Stimulated activated CD4-positive, alpha-beta T cell treated with anti-CD3 and anti-CD28 coated beads, Interleukin-1b, Interleukin-23, amount 100 ng/mL, for 48 hours (primary cell): ENCODE measurements at places on chromosomes 2 and 18.

- DNase-seq = no peak
Measured at GRCh38 chr2:106963156-106963555, 77.2 kb upstream of the ST6GAL2 start.

DNA sequence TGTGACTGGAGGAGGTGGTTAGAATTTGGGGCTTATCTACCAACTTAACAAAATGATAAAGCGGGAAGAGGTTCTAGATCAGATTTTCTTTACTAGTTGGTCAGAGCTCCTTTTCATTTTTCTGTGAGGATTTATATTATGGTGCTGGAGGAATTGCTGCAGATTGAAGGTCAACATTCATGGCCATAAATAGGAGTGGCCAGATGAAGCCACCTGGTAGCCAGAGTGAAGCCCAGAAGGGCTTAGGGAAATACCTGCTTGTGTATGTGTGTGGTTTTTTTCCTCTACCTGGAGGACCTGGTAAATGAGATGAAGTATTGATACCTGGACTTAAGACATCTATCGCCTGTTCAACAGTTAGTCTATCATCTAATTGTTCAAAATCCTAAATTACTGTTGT, 122.9 kb upstream of the MSTN start:
- DNase-seq = no peak

DNA sequence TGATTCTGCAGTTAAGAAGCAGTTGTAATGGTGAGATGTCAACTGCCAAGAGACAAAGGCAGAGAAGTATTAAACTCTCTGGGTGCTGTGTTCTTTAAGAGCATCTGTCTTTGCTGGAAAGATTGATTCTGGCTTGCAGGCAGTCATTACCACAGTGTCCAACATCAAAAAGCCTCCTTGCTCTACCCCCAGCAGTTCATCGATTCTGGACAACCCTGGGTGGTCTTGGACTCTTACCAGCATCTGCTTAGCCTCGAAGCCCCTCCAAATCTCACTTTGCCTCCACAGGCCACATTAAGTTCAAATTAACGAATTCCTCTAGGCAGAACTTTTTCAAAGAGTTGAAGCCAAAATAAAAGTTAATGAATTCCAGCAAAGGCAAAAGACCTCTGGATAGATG, 1061.4 kb downstream of the TSN start:
- DNase-seq = no peak

GRCh38 chr18:61635901-61636528, 256.8 kb downstream of the RNF152 start:
- peak; percentile 39 for DNase-seq

DNA sequence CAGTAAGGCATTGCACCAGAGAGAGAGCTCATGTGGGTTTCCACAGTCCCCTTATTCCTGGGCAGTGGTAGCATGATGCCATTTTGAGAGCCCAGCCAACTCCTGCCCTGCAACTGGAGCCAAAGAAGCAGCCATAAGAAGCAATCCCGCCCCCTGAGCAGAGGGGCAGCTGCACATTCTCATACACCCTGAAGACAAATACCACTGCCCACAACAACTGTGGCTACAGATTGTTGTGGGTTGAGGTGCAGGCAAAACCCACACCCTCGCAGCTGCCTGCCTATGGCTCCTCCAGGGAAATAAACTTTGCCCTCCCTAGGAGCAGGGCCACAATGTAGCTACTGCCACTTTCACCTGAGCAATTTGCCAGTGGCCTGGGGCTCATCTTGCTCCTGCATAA, 219.4 kb upstream of the NRXN1 start:
- no peak for DNase-seq

DNA sequence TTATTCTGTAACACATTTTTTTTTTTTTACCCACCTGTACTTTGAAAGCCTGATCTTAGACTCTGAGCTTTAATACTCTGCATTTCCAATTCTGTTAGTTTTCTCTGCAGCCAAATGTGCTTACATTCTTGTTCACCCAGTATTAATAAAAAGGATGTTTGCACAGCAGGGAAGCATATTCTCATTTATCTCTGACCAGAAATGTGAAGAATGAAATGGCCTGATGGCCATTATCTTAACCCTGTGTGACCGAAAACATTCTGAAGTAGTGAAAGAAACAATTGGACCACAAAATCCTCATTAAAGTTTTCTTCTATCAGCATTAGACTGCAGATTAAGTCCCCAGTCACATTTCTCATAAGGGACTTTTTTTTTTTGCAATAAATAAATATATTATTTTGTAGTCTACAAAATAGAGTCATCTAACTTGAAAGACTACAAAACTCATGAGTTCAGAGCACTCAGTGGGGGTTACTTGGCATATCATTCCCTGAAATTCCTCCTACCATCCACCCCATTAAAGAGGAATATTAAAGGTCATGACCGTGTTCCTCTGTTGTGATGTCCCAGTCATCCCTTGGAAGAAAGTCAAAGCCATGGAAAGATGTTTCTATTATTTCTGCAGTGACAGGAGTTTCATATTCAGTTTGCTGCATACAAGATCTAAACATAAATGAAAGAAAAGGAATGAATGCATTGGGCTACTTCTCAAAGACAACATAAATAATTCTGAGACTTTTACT, 364.4 kb downstream of the RND3 start:
- DNase-seq = no peak

DNA sequence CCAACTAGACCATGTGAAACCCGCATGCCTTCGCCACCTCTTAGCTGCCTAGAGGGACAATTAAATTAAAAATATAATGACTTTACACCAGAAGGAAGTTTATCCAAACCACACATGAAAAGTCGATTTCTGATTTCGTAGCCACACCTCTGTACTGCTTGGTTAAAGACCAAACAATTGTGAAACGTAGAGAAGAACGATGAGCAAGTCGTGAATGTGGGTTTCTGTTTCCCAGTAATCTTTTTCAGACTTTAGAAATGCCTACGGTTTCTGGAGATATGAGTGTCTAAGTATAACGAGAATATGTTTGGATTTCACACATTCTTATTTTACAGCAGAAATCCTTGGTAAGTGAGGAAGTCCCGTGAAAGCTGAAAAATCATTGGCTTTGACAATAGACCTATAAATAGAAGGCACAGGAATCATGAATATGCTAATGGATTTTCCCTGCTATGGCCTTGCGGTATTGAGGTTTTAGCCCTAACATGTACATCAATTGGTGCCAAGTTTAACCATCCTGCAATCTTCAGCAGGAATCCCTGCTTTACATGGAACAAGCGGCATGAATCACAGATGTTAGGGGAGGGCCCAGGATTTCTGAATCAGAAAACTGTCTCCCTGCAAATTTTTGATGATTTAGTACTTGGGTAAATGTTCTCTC, 105.6 kb downstream of the TTC32 start:
- DNase-seq = no peak

GRCh38 chr18:4369705-4370104, 85.4 kb downstream of the DLGAP1 start:
- no peak for DNase-seq

DNA sequence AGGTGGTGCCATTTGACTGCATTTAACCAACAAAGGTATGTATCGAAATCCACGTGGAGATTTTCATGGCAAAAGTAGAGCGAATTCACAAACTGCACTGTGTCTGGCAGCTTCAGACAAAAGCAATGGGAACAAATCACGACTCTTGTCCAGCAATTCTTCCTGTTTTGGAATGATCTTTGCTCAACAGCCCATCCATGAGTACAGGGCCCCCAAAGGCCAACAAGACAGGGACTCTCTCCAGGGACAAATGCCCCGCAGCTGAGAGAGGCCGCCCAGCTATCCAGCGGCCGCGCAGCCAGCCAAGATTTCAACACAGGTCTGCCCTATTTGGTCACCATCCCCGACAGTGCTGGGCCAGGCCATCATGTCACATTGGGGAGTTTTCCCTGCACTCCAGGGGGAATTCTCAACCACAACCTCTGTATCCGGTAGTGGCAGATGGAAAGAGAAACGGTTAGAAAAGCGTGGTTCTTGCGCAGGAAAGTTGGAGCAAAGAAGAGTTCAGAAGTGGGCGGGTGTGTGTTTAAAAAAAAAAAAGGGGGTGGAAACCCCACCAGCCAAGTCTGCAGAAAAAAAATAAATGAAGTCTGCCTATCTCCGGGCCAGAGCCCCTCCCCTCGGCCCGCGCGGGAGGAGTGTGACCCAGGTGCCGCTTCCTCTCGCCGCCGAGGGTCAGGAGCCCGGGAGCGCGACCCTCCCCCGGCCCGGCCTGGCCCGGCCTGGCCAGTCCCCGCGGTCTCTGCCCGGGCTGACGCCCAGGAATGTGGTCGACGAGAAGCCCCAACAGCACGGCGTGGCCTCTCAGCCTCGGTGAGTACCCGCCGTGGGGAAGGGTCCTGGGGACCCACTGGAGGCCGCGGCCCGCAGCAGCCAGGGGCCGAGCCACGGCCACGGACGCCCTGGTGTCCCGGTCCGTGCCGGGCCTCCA, at the start of gene GYPC:
Gene GYPC, plus strand, starts transcription at position 659 of the 931 bp plus-strand sequence. Its CDS starts 106 bp downstream, at position 765.
- peak; percentile 53 for DNase-seq

DNA sequence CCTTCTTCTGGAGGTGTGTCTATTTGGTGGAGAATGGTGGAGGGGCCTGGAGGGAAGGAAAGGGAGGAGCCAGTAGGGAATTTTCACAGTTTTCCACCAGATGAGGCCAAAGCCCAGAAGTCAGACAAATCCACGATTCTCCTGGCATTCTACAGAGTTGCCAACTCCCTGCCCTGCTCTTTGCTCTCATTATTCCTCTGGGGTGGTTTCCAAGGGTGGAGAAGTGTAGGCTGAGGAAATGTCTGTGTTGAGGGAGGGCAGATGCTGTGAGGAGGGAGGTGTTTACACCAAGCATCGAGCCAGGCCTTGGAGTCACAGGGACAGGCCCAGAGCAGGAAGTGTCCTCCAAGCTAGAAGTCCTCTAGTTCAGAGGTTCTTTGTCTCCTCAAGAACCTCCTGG, 124.1 kb upstream of the LGALSL start:
- DNase-seq = no peak

- no peak for DNase-seq
Measured at GRCh38 chr18:55559739-55560138, 28.3 kb downstream of the TCF4 start.

DNA sequence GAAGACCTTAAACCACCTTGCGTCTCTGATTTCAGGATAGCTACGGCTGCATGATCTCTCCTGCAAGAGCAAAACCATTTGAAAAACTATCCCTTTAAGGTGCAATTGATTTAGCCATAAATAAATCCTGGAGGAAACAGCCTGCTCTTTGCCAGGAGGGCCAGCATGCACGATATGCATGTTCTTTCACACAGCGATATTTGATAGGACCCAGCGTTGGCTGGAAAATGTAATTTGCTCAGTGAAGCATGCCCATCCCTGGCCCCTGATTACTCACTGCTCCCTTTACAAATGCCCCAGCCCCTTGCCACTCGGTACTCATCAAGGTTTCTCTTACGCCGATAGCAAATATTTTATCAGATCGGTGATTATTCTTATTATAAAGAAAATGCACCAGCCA, 315.4 kb downstream of the CDH2 start:
- DNase-seq = no peak

GRCh38 chr2:2586068-2586776, 255.1 kb upstream of the MYT1L start:
- no peak for DNase-seq

DNA sequence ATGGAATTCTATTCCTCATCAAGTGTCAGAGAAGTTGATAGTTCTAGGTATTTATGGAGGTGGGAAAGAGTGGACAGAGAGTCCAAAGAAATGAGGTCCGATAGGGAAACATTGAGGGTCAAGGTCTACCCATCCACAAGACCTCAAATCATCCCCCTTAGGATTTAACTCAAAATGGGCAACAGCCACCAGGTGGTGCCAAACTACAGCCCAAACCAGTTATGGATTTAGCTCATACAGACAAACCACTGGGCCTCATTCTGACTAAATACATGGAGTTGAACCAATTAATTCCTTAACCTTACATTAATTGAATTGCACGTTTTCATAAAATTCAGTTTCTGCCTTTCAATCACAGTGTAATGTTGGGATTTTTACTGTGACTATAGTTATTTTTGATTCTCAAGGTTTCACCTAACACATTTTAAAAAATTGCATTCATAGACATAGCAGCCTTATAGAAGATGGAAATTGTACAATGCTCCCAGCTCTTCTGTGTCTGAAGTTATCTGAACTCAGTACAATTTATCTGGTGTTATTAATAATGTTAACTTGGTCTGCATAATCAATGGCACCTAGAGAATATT, 98.2 kb upstream of the HNMT start:
- peak; percentile 47 for DNase-seq

GRCh38 chr2:118222672-118223421, 134.6 kb downstream of the INSIG2 start:
- DNase-seq = no peak

GRCh38 chr18:23487738-23488570, 15.4 kb upstream of the RMC1 start:
- peak; percentile 57 for DNase-seq

- DNase-seq = peak; percentile 87
Measured at GRCh38 chr2:84946204-84947009, 24.6 kb upstream of the KCMF1 start.

GRCh38 chr2:241445426-241445825, 63.0 kb downstream of the STK25 start:
- DNase-seq = no peak

DNA sequence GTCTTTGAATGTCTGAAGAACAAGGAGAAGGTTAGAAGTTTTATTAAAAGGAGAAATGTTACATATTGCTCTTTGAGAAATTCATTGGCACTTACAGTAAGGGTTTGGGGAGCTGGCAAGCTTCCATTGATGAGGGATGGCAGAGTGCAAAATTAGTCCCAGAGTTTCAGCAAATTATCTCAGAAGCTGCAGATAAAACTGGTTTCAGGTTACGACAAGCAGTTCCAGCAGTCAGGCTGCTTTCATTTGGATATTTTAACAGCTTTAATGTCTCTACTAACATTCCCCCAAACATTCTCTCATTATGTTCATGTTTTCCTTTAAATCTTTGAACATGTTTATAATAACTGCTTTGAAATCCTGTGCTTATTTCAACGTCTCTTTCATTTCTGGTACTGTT, 153.1 kb downstream of the TTC27 start:
- no peak for DNase-seq

DNA sequence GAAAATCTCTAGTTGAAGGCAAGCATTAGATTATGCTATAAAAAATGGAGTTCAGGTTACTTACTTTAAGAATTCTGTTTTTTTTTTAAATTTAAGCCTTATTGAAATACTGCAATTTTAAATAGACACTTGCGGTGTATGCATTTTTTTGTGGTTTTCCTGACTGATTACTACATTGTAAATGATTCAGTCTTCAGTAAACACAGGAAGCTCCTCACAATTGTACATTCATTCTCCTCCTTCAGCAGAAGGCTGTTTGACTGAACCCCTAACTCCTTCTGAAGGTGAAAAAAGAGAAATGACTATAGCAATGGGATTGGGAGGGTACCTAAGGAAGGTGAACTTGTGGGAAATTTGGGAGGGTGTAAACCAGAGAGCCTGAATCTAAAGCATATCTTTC, 136.1 kb downstream of the GCA start:
- DNase-seq = no peak

DNA sequence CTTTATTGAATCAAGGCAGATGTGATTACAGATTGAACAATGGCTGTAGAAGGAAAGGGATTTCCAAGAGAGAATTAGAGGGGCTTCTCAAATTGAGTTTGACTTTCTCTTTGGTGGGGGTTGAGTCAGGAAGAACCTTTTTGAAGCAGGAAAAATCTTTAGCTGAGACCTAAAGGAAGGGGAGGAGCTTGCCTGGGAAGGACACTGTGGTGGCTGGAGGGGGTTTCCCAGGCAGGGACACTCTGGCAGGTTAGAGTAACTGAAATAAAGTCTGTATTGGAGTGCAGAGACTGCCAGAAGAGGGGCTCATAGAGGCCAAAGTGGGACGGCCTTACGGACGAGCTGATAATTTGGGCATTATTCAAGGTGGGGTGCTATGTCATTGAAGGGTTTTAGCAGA, 69.3 kb downstream of the NEDD4L start:
- no peak for DNase-seq
